Right atrium auricular region (tissue), 2 donors: ENCODE measurements at places on chromosomes 7 and 10. TPM values are rescaled to one million over a fixed set of nuclear protein-coding genes. Genes with fewer than 3 reads are reported as not detected.

- H3K4me1 ChIP-seq: peaks cover 13% of the 10 kb centered on the region
- H3K4me3 ChIP-seq: peak overlapping the region; percentile 67
- H3K36me3 ChIP-seq: no peaks in the 10 kb centered on the region
- DNase-seq: no peak
Observed at GRCh38 chr10:122954731-122955050, 664 bp upstream of the C10orf88 start.

- DNase-seq: no peak
- no peaks in the 10 kb centered on the region for H3K36me3 ChIP-seq
- no peaks in the 10 kb centered on the region for H3K4me1 ChIP-seq
- H3K27me3 ChIP-seq: no peaks in the 10 kb centered on the region
Observed at GRCh38 chr10:116470768-116471415, 43.2 kb downstream of the PNLIPRP3 start.

DNA sequence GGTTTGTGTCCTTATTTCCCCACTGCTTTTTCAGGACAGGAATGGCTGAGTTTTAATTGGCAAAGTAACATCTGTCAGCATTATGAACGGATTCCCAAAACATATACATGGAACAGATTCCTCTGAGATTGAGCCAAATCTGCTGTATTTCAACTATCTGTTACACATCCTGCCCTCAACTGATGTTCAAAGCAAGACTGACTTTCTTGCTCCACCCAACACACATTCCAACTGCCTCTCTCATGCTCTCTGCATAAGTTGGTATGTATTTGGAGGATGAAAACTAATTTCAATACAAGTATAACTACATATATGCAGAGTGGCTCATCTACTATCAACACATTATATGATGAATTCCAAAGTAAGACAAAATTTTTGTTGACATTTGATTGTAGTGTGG lies 342.2 kb downstream of the GATA3 start:
- H3K27me3 ChIP-seq: no peaks in the 10 kb centered on the region
- no peak overlapping the region for H3K27ac ChIP-seq
- H3K4me1 ChIP-seq: no peaks in the 10 kb centered on the region
- H3K36me3 ChIP-seq: no peaks in the 10 kb centered on the region
- DNase-seq: no peak
- H3K4me3 ChIP-seq: no peak overlapping the region

DNA sequence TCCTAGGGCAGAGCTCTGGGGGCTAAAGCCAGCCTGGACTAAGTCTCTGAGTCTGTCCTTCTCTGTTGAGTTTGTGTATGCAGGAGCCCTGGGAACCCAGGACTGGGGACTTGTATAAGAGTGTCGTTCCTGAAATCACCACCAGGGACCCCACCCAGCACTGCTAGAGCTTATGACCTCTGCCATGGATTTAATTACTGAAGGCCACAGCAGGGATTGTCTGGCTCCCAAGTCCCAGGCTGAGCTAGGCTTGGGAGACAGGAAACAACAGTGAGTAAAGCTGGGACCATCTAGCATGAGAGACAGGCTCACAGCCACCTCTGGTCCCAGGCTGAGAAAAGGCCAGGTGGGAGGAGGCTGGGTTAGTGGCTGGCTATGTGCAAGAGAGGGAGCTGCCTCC lies 1.4 kb upstream of the TSPAN15 start:
- H3K27me3 ChIP-seq: no peaks in the 10 kb centered on the region
- H3K4me3 ChIP-seq: no peak overlapping the region
- H3K4me1 ChIP-seq: peaks cover 34% of the 10 kb centered on the region
- no peaks in the 10 kb centered on the region for H3K36me3 ChIP-seq

Gene NYAP1
- 1.5 TPM for total RNA-seq

Gene C10orf62
- 0.67 TPM for total RNA-seq

Gene GPR37
- not detected for total RNA-seq

DNA sequence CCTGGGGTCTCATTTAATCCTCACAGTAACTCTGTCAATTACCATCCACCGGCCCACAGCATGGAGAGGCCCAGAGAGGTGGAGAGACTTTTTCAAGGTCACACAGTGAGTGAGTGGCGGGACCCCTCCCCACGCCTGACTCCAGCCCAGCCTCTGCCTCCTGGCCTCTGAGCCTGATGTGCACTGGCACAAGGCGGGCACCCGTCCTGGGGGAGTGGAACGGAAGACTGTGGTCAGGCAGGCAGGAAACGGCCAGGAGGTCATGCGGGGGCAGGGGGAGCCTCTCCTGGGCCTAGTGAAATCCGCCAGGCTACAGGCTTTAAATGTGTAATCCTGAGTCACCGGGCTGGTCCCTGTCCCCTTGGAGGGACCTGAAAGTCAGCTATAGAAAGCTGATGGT lies 32.2 kb downstream of the ZCCHC24 start:
- no peak for DNase-seq
- peaks cover 21% of the 10 kb centered on the region for H3K36me3 ChIP-seq
- no peak overlapping the region for H3K27ac ChIP-seq
- H3K4me3 ChIP-seq: no peak overlapping the region
- no peaks in the 10 kb centered on the region for H3K27me3 ChIP-seq
- H3K4me1 ChIP-seq: no peaks in the 10 kb centered on the region

Gene ZNF735
- total RNA-seq: not detected

Gene MMRN2
- total RNA-seq: 81.3 TPM
